Fibroblast of mammary gland (primary cell): ENCODE measurements at places on chromosomes 5 and 9.

- DNase-seq = no peak
These were observed 64.7 kb upstream of the ATG10 start for GRCh38 chr5:81907012-81907635.

DNA sequence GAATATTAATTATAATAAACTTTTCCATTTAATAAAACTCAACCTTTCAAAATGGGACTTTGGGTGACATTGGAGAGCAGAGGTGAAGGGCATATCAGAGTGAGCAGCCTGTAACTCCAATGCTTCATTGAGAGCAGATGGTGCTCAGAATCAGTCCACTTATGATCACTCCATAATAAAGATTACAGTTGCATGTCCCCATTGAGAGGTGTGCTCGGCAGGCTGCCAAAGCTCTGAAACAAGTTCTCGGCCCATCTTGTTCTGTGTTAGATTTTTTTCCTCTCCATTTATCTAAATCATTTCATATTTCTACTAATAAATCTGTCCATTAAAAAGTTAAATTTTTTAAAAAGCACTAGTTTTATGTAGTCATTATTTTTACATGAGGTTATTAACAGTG, 1786.4 kb upstream of the WWC1 start:
- no peak for DNase-seq

DNA sequence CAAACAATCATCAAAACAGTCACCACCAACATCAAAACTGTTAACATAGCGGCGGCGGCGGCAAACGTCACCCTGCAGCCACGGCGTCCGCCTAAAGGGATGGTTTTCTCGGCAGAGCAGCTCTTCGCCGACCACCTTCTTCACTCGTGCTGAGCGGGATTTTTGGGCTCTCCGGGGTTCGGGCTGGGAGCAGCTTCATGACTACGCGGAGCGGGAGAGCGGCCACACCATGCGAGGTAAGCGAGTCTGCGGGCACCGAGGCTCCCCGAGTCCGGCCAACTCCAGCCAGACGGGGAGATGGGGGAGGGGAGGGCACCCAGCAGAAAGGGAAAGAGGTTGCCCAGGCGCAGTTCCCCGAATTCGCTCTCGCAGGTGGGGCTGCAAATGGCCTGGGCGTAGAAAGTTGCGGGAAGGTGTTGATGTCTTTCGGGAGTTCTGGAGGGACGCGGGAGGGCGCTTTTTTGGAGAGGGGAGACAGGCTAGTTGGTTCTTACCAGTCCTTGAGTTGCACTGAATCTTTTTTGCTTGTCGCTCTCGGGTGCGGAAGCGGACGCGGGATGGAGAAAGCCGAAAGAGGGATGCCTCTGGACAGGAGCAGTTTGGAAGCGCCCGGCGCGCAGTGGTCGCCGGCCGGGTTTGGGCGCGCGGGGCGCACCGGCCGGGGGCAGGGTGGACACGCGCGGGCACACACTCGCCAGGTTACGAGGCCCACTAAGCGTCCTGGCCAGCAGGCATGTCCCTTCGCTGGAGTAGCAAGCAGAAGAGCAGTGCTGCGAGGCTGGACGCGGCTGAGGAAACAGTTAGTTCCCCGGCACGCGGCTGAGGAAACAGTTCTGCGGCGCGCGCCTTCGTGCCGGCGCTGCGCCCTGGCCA, 849 bp downstream of the RORB start:
- peak; percentile 24 for DNase-seq

GRCh38 chr5:76470976-76471375, 67.9 kb downstream of the IQGAP2 start:
- no peak for DNase-seq

- DNase-seq = peak; percentile 34
These were observed 42.4 kb upstream of the TMC1 start for GRCh38 chr9:72478966-72479365.
